Left kidney (tissue), 8 donors: ENCODE measurements at places on chromosomes 6 and 20. TPM values are rescaled to one million over a fixed set of nuclear protein-coding genes. Genes with fewer than 3 reads are reported as not detected.

DNA sequence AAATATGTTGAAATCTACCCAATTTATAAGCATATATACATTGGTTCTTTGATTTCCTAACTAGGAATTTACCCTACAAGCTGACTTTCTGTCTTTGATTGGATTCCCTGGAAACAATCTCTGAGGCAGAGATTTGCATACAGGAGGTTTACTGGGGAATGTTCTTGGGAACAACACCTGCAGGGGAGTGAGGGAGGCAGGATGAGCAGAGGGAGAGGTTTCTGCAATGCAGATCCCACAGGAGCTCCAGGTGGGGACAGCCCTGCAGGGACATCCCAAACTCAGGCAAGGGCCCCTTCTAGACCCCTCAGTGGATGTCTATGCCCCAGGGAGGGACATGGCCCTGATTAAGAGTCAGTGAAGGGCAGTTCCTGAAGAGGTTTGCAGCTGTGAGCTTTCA lies 95.2 kb upstream of the CCDC167 start:
- no peak for DNase-seq

DNA sequence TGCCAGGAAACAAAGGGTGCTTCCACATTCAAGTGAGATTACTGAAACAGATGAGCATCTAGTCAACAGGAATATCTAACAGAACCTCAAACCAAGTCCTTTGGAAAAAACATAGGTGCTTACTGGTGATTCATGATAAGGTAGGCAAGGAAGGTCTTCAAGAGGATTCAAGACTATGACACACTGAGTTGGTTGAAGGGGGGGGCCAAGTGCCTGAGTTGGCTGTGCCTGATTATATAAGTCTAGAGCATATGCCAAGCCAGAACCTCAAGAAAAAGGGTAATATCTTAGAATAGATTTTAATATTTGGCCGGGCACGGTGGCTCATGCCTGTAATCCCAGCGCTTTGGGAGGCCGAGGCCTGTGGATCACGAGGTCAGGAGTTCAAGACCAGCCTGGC lies 63.7 kb downstream of the LYRM4 start:
- DNase-seq, result no peak

DNA sequence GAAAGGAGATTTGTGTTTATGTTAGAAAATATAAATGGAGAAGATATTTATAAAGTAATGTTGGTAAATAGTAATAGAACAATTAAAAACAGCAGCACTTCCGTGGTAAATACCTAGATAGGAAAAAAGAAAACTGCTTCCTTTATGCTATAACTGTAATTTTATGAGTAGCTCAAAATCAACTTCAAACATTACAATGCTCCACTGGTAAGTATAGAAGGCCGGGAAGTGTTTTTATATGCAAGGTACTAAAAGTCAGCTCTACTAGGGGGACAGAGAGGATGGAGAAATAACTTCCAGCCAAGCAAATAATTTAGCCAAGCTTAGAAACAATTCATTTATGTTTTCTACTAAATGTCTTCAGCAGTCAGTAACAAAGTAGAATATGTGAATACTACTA lies 56.7 kb downstream of the ARHGAP18 start:
- no peak for DNase-seq

- DNase-seq, result no peak
Observed at GRCh38 chr6:26183237-26183580, 96.0 kb downstream of the HFE start.

- DNase-seq, result no peak
Observed at GRCh38 chr6:147311218-147311617, 107.0 kb downstream of the STXBP5 start.

DNA sequence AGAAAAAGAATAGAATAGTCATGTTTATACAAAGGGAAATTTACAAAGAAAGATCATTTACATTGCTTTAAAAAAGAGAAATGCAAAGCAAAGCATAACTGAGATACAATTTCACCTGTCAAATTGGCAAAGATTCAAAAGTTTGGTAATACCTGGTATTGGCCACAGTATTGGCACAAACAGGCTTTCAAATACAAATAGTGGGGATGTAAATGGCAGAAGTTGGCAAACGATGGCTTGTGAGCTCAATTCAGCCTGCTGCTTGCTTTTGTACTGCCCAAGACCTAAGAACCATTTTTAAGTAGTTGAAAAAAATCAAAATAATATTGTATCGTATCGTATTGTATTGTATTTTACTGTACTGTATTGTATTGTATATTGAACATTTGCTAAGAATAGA lies 194.5 kb upstream of the JAG1 start:
- DNase-seq, result no peak

DNA sequence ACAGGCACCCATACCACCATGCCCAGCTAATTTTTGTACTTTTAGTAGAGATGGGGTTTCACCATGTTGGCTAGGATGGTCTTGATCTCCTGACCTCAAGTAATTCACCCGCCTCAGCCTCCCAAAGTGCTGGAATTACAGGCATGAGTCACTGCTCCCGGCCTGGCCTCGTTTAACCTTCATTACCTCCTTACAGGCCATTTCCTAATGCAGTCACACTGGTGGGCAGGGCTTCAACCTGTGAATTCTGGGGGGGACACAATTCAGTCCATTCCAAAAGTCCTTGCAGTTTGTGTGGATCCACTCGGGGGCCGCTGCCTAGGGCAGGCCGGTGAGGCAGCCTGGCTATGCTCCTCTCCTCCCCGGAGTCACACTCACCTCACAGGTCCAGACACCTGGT lies 112.4 kb upstream of the SNX9 start:
- no peak for DNase-seq

GRCh38 chr20:14434384-14435136 lies 97.1 kb upstream of the FLRT3 start:
- no peak for DNase-seq

The LRRC73 gene
- polyA plus RNA-seq, result 1.2 TPM

The KIFC1 gene
- 62.9 TPM for polyA plus RNA-seq

The TP53TG5 gene
- 2.0 TPM for polyA plus RNA-seq
